ENCODE measurements at places on chromosomes 12 and 14.

DNA sequence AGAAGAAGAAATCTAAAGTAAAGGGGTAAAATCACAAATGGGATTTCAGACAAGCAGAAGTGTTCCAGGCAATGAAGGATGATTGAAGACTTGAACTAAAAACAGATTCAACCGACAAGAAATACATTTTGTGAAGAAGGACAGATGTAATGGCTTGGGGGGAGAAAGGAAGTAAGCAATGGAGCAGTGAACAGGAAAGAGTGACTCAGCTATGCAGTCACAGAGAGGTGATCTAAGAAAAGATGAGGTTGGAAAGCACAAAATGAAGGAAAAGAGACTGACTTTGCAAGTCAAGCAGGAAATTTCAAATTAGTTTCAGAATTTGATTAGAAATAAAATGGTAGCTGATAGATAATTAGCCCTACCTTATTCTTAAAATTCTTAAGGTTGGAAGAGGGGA is 66.5 kb downstream of the PUS7L start:
- peak; percentile 10 for DNase-seq

DNA sequence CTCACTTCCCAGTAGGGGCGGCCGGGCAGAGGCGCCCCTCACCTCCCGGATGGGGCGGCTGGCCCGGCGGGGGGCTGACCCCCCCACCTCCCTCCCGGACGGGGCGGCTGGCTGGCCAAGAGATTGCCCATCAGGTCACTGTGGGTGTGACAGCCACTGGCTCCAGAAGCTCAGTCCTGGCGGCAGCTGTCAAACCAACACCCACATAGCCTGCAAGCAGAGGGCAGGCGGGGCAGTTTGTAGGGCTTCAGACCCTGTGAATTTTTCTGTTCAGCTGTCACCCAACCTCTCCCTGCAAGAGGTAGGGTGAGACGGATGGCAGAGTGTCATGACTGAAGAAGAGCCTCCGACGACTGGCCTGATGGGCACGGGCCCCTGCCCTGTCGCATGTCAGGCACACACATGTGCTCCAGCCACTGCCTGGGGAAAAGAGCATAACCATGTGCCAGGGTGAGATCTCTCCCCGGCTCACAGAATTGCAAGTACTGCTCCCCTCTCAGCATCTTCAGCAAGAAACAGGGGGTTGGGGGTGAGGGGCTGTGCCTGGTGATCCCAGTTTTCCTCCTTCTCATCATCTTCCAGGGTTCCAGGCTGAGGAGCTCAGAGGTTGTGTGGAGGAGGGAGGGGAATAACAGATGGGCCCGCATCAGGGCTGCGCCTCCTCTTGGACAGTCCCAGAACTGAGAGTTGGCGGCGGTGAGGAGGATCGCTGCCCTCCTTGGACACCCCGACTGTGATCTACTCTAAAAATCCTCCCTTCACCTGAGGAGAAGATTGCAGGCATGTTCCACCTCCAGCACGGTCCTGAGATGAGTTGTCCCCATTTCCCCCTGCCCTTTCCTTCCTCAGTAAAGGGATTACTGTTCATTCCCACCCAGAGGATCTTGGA is 11.2 kb upstream of the PRPH start:
- no peak for DNase-seq

DNA sequence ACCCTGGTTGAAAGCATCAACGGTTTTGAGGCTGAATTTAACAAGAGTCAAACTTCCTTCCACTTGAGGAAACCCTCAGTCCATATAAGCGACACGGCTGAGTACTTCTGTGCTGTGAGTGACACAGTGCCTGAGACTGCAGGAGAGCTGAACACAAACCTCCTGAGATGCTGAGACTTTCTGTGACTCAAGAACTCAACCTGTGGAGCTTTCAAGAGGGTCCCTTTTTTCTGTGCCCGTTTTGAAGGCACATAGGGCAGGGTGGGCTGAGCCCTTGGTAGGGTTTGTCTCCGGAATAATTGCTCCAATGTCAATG is 305.3 kb upstream of the OR4E1 start:
- DNase-seq: no peak

DNA sequence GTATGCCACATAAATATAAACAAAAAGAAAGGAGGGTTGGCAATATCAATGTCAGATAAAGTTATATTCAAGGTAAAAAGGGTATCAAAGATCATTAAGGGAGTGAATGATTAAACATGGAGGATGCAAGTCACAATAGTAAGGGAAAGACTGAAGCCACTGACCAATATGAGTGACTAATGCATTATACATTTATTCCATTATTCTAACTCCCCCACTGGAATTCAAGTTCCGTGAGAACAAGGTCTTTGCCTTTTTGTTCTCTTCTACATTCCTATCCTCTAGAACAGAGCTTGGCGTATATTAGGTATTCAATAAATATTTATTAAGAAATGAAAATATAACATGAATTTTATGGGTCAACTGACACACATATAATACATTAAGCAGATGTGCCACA is 30.7 kb downstream of the MAP4K5 start:
- no peak for DNase-seq

DNA sequence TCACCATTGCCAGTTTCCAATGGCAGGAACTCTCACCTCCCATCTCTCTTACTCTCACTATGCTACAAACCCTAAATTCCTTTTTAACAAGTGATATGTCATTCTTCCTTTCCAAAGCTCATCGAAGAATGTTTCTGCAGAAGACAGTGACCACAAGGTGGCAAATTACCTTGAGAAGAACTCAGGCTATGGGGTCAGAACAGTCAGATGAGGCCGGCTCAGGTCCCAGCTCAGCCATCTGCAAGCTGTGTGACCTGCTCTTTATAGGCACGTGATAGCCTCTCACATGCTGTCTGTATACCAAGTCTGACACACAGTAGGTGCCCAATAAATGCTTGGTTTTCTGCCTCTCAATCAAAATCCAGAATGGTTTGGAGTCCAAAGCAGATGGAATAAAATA is 80.7 kb downstream of the FOXN3 start:
- no peak for DNase-seq

GRCh38 chr14:90263748-90264449 is 7.5 kb downstream of the PSMC1 start:
- no peak for DNase-seq

DNA sequence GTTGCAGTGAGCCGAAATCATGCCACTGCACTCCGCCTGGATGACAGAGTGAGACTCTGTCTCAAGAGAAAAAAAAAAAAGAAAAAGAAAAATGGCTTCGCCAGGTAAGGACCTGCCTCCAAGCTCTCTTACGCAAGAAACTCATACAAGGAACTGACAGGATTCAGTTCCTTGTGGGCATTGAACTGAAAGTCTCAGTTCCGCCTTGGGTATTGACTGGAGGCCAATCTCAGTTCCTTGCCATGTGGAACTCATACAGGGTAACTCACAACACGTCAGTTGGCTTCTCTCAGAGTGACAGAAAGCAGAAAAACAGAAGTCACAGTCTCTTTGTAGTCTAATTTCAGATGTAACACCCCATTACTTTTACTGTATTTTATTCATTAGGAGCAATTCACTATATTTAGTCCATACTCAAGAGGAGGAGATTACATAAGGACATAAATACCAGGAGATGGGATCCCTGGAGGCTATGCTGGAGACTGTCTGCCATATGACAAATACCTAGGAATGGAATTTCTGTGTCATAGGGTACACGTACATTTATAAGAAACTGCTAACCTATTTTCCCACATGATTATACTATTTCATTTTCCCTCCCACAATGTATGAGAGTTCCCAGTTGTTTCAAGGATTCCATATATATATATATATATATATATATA is 11.4 kb upstream of the NOPCHAP1 start:
- DNase-seq: no peak

- no peak for DNase-seq
Observed at GRCh38 chr14:74480046-74480445, 13.1 kb downstream of the NPC2 start.

GRCh38 chr14:99995700-99996356 is 69.4 kb upstream of the EVL start:
- peak; percentile 7 for DNase-seq

- no peak for DNase-seq
Observed at GRCh38 chr14:55600784-55601561, 21.0 kb downstream of the KTN1 start.

DNA sequence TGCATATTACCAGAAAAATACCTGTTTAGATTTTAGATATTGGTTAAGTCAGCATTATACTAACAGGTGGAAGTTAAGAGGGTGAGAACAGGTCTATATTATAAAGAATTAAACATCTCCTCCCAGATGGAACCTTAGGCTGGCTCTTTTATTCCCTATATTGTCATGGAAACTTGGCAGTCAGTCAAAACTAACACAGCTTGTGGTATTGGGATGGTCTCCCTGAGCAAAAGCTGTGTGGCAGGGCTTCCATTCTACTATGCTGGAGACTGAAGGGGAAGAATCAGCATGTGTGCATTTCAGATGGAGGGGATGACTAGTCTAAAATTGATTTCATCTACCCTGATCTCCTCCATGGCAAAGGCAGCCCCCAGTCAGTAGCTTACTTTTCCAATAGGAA is 66.7 kb downstream of the SMOC1 start:
- no peak for DNase-seq

DNA sequence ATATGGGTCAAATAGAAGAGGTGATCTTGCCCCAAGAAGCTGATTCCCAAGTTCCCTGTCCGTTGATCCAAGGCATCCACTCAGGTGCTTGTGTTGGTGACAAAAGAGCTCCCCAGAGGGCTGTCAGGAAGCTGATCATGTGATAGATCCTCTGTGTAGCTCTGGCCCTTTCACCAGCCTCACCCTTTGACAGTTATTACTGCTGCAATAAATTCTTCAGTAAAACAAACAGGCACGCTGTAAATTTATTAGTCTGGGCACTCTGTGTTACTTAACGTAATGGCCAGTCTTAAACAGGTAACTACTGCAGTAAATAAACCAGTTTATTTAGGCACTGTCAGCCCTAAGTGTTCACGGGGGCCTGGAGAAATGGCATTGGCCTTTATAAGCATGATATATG is 473.9 kb downstream of the BCL11B start:
- no peak for DNase-seq

GRCh38 chr12:58341791-58342190 is 400.4 kb downstream of the ATP23 start:
- no peak for DNase-seq
